ENCODE measurements at places on chromosomes 11 and 22.

GRCh38 chr22:32904044-32904443 lies 102.5 kb downstream of the TIMP3 start:
- H3K4me3 ChIP-seq, result no peak overlapping the region
- no peaks in the 10 kb centered on the region for H3K27me3 ChIP-seq
- no peaks in the 10 kb centered on the region for H3K4me1 ChIP-seq
- no peak for DNase-seq

DNA sequence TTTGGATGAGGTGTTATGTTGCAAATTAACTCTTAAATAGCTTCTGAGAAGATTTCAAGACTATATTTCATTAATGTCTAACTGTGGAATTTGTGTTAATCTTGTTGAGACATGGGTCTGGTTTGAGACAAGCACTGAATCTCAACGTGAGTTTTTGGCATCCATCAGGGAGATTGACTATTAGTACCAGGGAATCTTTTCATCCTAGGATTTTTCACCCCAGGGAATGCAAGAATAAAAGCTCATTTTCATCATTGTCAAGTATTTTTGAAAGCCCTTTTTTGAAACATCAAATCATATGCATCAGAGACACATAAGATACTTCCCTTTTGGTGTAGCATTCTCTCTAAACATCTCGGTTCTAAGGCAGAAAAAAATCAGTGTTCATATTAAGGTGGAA lies 19.5 kb downstream of the OR5T2 start:
- no peaks in the 10 kb centered on the region for H3K27me3 ChIP-seq
- no peak for DNase-seq
- H3K27ac ChIP-seq, result no peak overlapping the region
- H3K36me3 ChIP-seq, result no peaks in the 10 kb centered on the region

- H3K27ac ChIP-seq, result no peak overlapping the region
- no peak for DNase-seq
- H3K4me3 ChIP-seq, result no peak overlapping the region
- peaks cover 6% of the 10 kb centered on the region for H3K4me1 ChIP-seq
- H3K27me3 ChIP-seq, result no peaks in the 10 kb centered on the region
These were observed 45.4 kb downstream of the IGF2 start for GRCh38 chr11:2093575-2094353.

DNA sequence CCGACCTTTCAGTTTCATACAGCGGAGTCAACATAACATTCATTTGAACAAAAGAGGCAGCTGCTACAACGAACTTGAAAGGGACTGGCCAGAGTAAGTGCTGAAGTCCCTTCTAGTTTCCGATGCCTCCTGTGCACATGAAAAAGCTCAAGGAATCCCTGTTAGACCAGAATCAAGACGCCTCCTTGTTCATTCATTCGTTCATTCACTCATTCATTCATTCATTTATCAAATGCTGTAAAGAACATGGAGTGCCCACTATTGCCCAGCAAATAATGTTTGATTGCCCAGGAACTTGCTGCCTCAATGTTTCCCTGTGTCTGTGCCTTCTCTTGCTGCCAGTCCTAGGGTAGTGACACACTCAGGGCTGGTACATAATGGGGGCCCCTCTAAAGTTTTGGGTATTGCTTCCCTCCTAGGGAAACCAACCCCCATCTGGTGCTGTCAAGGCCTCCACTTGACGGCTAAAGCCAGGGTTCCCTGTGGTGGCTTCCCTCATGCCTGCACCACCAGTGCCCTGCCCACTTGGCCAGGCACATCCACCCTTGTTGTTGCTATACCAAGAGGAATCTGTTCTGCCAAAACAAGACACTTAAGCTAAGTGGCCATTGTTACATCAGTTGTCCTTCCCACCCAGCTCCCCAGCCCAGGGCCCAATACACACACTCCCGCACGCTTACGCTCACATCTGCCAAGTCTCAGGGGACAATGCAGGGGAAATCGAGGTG lies 3.8 kb downstream of the TMPRSS13 start:
- no peaks in the 10 kb centered on the region for H3K27me3 ChIP-seq
- DNase-seq, result no peak
- no peak overlapping the region for H3K4me3 ChIP-seq
- H3K4me1 ChIP-seq, result no peaks in the 10 kb centered on the region
- H3K27ac ChIP-seq, result no peak overlapping the region

DNA sequence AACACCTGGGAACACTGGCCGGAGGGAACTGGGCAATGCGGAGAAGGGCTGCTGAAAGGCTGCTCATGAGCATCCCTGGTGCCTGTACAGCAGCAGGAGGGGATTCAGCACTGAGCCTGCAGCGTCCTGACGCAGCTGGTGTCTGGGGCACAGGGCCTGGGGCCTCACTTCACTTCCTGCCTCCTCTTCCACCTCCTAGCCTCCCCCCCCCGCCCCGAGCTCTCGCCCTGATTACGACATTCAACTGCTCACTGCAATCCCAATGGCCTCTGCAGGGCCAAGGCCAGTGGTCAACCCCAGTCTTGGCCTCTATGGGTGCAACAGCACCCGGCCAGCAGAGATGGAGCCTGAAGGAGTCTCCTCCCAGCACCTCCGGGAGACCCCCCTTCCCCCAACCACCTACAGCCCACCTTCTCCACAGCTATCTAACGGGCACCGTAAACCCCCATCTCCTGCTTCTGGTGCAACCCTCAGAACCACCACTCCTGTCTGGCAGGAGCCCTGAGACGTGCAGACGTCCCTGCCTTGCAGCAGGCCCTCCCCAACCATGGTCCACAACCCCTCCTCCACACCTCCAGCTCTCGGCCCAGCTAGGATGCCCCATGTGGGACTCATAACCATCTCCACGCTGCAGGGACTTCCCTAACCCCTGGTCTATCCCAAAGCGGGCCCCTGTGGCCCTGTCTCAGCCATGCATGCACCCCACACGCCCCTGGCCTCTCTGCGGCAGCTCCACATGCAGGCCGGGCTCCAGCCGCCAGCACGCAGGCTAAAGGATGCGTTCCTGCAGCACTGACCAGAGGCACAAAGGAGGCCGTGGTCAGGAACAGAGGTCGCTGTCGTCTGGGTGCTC lies 38.2 kb downstream of the BRD1 start:
- no peak overlapping the region for H3K4me3 ChIP-seq
- H3K36me3 ChIP-seq, result peaks cover 24% of the 10 kb centered on the region
- no peaks in the 10 kb centered on the region for H3K4me1 ChIP-seq
- H3K27me3 ChIP-seq, result no peaks in the 10 kb centered on the region
- no peak for DNase-seq

DNA sequence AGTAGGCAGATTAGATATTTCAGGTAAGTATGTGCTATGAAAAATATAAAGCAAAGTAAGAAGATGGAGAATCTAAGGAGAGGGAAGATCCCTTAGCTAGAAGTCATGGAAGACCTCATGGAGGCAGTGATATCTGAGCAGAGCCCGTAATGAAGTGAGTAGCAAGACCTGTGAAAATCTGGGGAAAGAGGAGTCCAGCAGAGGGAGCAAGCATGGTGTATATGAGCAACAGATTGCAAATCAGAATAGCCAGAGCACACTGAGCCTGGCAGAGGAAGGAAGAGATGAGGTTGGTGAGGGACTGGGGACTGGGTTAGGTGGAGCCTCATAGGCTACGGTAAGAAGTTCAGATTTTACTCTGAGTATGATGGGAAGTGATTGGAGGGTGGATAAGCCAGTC lies 9.4 kb downstream of the LHFPL7 start:
- H3K4me3 ChIP-seq, result no peak overlapping the region
- no peaks in the 10 kb centered on the region for H3K27me3 ChIP-seq
- DNase-seq, result no peak
- no peak overlapping the region for H3K27ac ChIP-seq
- no peaks in the 10 kb centered on the region for H3K4me1 ChIP-seq
- H3K36me3 ChIP-seq, result no peaks in the 10 kb centered on the region

DNA sequence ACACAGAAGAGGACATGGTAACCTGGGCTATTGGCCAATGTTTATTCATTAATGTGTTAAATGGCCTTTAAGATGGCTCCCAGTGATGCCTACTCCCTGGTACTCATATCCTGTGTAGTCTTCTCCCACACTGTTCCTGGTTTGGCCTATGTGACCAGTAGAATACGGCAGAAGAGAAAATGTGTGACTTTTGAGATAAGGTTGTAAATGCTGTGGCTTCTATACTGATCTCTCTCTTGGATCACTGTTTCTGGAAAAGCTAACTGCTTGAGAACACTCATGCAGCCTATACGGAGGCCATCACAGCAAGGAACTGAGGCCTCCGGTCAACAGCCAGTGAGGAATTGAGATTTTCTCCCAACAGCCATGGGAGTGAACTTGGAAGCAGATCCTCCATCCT lies 24.1 kb downstream of the MAML2 start:
- H3K27ac ChIP-seq, result no peak overlapping the region
- H3K4me1 ChIP-seq, result no peaks in the 10 kb centered on the region
- H3K4me3 ChIP-seq, result no peak overlapping the region
- no peaks in the 10 kb centered on the region for H3K36me3 ChIP-seq
- DNase-seq, result no peak
- H3K27me3 ChIP-seq, result no peaks in the 10 kb centered on the region

GRCh38 chr11:5847711-5848110 lies 6.0 kb upstream of the OR52E6 start:
- no peaks in the 10 kb centered on the region for H3K4me1 ChIP-seq
- no peak for DNase-seq
- no peak overlapping the region for H3K4me3 ChIP-seq
- H3K27me3 ChIP-seq, result no peaks in the 10 kb centered on the region
- H3K36me3 ChIP-seq, result no peaks in the 10 kb centered on the region

GRCh38 chr11:90747057-90747456 lies 524.2 kb upstream of the CHORDC1 start:
- H3K27me3 ChIP-seq, result no peaks in the 10 kb centered on the region
- no peak overlapping the region for H3K4me3 ChIP-seq
- H3K36me3 ChIP-seq, result no peaks in the 10 kb centered on the region
- DNase-seq, result no peak
- H3K4me1 ChIP-seq, result no peaks in the 10 kb centered on the region

DNA sequence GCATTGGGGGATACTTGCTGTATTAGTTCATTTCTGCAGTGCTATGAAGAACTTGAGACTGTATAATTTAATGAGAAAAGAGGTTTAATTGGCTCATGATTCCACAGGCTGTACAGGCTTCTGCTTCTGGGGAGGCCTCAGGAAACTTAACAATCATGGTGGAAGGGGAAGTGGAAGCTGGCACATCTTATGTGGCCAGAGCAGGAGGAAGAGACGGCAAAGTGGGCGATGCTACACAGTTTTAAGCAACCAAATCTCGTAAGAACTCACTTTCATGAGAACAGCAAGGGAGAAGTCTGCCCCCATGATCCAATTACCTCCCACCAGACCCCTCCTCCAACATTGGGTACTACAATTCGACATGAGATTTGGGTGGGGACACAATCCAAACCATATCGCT lies 55.1 kb downstream of the TMPRSS5 start:
- no peaks in the 10 kb centered on the region for H3K36me3 ChIP-seq
- H3K4me1 ChIP-seq, result no peaks in the 10 kb centered on the region
- no peaks in the 10 kb centered on the region for H3K27me3 ChIP-seq
- DNase-seq, result no peak
- no peak overlapping the region for H3K27ac ChIP-seq

DNA sequence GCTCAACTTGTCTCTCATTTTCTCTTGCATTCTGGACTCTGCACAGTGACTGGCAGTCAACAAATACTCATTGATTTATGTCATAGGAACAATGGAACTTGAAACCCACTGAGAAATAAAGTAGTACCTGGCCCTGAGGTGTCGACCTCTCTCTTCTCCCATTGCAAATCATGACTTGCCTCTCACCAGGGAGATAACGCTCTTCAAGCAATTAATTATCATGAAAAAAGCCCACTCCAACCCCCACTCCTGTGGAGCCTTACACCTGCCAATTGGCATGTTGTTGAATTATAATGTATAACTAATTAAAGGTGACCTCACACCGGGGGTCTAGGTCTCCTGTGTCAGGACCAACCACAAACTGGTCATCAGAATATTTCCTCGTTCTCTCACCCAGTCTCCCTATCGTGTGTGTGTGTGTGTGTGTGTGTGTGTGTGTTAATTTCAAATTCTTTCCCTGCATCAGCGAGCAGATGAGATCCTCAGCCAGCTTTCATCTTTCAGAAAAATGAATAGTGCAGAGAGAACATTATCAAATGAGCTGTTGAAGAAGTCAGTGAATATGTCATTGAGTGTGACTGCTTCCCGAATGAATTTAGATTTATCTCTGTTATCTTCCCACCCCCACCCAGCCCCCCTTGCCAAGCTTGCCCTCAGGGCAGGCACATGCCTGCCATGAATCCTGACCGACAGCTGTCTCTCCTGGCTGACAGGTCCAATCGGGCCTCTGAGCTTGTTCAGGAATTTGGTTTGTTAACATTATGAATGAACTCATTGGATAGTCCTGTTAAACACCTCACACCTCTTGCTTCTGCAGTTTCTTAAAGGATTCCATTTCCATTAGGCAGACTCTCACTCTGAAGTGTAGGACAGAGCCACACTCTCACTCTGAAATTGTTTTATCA lies 357.4 kb downstream of the INSC start:
- H3K4me3 ChIP-seq, result no peak overlapping the region
- DNase-seq, result no peak
- H3K36me3 ChIP-seq, result no peaks in the 10 kb centered on the region
- H3K27me3 ChIP-seq, result no peaks in the 10 kb centered on the region
- H3K27ac ChIP-seq, result no peak overlapping the region

DNA sequence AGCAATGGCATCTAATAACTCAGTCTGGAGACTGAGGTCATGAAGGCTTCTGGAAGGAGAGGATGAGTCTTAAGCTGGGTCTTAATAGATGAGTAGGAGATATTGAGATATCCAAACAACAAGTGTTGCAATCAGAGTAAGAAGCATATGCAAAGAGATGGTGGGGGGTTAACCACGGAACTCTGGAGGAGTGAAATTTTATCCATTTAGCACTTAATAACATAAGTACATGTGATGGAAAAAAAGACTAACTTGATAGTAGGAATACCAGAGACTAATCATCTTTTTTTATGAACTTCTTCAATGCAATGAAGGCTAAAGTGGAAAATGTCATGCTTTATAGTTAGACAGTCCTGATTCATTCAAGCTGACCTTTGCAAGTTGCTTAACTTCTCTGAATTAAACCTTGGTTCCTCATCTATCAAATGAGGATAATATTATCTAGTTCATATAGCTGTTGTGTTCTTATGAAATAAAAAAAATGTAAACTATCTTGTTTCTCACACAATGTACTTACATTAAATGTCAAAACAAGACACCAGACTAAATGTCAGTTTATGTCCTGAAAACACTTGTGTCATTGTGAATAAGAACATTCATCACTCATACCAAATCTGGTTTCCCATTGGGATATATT lies 403.1 kb upstream of the CCDC90B start:
- no peaks in the 10 kb centered on the region for H3K4me1 ChIP-seq
- H3K27me3 ChIP-seq, result no peaks in the 10 kb centered on the region
- no peak for DNase-seq
- H3K36me3 ChIP-seq, result no peaks in the 10 kb centered on the region
- H3K27ac ChIP-seq, result no peak overlapping the region

GRCh38 chr11:80118073-80118472 lies 677.2 kb upstream of the TENM4 start:
- DNase-seq, result no peak
- no peaks in the 10 kb centered on the region for H3K27me3 ChIP-seq
- no peaks in the 10 kb centered on the region for H3K4me1 ChIP-seq
- H3K36me3 ChIP-seq, result no peaks in the 10 kb centered on the region

- no peak overlapping the region for H3K27ac ChIP-seq
- no peak overlapping the region for H3K4me3 ChIP-seq
- H3K27me3 ChIP-seq, result no peaks in the 10 kb centered on the region
- no peaks in the 10 kb centered on the region for H3K36me3 ChIP-seq
- peaks cover 3% of the 10 kb centered on the region for H3K4me1 ChIP-seq
These were observed 404 bp upstream of the RELT start for GRCh38 chr11:73375830-73376159.
